M059J (cell line): ENCODE measurements at places on chromosomes 5 and 9. TPM values are rescaled to one million over a fixed set of nuclear protein-coding genes. Genes with fewer than 3 reads are reported as not detected.

Gene OR1Q1
- total RNA-seq: not detected in 2 replicates

Gene PDE6A
- total RNA-seq: 0.02 and 0.22 TPM in 2 replicates

Gene IL6ST
- total RNA-seq: 82.5 and 128 TPM in 2 replicates

Gene MAP1B
- total RNA-seq: 124 and 200 TPM in 2 replicates

Gene ADRA1B
- total RNA-seq: 1.4 and 1.8 TPM in 2 replicates

Gene CARTPT
- total RNA-seq: not detected in 2 replicates

Gene MYMK
- not detected in 2 replicates for total RNA-seq

Gene CAST
- total RNA-seq: 88.2 and 149 TPM in 2 replicates

Gene LHX2
- 2.9 and 5.3 TPM in 2 replicates for total RNA-seq

Gene LIX1
- not detected in 2 replicates for total RNA-seq

Gene ABO
- total RNA-seq: not detected in 2 replicates

Gene GHR
- 0.05 and 0.57 TPM in 2 replicates for total RNA-seq
